ENCODE measurements at places on chromosomes 12 and 14.

- DNase-seq, result no peak
These were observed 43.7 kb downstream of the HSPB8 start for GRCh38 chr12:119222222-119222951.

DNA sequence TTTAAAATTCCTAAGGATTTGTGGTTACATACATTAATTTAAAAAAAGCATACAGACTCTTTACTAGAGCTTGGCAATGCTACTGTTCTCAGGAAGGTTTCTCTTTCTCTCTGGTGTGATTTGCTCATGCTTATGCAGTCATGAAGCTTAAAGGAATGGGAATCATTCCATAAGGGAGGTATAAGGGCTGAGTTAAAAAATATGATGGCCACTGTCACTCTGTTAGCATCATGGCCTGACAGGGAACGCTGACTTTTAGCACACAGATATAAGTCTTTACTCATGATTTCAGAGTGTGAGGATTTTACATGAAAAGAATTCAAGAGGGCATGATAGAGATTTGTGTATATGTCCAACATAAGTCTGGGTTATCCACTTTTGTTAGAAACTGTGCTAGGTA lies 3.8 kb downstream of the MYF5 start:
- DNase-seq, result no peak

DNA sequence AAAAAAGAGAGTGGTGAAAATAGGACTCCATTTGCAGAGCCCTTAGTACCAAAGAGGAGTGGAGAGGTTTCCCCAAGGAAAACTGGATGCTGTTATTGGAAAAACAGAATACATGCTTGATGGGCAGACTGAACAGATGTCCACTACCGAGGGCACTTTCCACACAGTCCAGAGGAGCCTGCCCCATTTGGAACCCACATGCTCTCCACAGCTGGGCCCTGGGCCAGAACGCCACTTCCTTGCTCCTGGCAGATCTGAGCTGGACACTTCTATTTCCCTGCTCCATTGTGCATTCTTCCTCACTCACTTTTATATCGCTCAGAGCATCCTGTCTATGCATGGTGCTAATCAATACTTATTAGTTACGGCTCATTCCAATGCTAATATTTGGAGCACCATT lies 249.9 kb downstream of the SLC15A4 start:
- no peak for DNase-seq

- DNase-seq, result no peak
These were observed 114.3 kb downstream of the NPAS3 start for GRCh38 chr14:33052943-33053342.
